ENCODE measurements at places on chromosomes 12 and 14.

DNA sequence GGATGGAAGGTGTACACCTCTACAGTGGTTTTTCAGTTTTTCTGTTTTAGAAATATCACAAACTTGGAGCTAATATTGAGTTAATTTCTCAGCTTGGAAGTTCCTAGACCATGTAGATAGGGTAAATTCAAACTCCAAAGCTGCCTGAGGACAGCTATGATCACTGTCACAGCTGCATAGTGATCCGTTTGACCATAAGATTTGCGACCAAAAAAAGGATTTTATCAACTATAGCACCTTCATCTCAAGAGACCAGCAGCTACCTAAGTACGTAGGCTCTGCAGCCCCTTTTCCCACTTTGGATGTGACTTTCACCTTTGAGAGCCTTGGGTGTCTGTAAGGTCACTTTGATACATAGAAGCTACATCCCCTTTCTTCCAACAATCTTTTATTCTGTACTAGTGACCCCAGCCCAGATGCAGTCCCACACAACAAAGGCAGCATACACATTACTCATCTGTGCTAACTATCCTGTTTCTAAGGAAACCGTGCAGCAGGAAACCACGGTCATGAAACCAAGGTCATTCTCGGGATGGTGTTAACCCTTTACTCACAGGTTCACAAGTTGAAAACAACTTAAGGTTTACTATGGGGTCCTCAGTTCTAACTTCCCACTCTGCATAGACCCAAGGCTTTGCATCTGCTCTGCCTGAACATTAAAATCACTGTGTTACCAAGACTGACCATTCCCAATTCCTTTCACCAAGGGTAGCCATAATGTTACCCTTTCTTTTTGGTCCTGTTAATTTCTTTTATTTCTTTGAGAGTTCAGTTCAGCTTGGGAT is 75.4 kb downstream of the IFT81 start:
- peak; percentile 65 for DNase-seq

DNA sequence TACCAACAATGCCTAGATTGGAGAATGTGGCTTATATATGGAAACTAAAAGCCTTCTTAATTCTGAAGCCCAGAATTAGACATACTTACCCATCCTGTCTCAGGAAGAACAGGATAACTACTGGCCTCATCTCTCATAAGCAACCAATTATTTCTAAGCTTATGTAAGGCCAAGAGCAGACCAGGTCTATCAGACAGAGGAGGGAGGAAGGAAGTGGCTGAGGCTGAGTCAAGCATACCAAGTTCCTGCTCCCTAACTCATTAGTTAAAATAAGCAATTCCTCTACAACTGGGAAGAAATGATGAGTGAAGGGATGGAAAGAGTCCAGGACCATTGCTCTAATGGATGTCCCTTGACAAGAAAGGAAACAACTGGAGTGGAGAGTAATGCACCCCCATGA is 27.0 kb upstream of the INSM2 start:
- DNase-seq = no peak

DNA sequence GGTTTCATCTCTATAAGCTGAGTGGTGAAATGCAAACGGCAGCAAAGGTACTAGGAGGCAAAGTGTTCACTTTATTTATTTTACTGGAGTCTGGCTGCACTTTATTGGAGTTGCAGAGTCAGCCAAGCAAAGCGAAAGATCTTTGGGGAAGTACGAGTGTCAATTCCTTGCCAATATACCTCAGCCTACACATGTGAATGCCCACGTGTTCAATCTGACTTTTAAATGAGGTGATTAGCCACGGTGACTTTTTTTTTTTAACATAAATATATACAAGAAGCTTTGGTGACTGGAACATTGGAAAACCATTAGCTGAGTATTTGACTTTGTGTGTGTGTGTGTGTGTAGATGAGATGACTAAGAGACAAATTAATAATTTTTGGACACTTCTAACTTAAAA is 178.8 kb downstream of the NTS start:
- no peak for DNase-seq

GRCh38 chr14:63857466-63858030 is 4.7 kb downstream of the SYNE2 start:
- no peak for DNase-seq

DNA sequence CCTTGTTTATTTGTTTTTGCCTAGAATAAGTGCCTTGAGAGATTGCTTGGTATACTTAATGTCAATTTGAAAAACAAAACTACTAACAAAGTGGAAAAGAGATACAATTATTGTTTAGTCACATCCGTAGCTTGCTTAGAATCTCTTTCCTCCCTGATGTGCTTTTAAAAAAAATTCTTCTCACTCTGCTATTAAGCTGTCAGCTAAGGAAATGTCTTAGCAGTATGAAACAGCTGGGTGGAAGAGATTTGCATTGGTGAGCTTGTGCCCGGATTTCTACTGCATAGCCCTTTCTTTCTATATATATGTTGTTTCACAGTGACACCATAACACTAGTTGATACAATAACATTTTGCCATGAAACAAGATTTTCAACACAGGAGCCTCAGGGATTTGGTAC is 229.4 kb upstream of the RGS6 start:
- DNase-seq = no peak

- DNase-seq = no peak
Measured at GRCh38 chr12:65666876-65667275, 157.4 kb upstream of the HMGA2 start.

DNA sequence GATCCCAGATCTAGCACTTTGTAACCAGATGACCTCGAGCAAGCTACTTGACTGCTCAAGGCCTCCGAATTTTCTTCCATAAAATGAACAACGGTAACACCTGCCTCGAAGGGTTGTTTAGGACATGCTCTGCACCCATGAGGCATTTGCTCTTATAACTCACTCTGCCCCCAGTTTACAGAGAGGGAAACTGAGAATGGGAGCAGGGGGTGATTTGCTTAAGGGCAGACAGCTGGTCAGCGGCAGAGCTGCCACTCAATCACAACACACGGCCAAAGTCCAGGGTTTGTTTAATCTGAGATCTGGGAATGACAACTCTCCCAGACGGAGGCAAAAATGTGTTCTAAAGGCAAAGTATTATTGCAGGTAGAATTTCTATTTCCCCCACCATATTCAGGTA is 156.3 kb downstream of the RIMBP2 start:
- DNase-seq = no peak

DNA sequence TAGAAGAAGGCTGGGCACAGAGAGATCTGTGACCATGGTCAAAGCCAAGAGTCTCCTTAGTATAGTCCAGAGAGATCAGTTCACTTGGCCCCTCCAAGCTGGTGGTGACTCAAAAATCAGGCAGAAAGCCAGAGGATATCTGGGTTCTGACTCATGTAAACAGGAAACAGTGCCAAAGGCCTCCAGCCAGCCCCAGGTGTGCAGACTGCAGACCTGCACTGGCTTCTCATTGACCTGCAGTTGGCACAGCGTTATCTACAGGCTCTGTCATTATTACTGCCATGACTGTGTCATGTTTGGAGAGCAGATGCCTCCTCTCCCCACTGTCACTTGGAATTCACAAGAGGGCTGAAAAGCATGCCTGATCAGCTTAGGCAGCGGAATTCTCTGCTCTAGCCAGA is 295.7 kb upstream of the PRKD1 start:
- no peak for DNase-seq

DNA sequence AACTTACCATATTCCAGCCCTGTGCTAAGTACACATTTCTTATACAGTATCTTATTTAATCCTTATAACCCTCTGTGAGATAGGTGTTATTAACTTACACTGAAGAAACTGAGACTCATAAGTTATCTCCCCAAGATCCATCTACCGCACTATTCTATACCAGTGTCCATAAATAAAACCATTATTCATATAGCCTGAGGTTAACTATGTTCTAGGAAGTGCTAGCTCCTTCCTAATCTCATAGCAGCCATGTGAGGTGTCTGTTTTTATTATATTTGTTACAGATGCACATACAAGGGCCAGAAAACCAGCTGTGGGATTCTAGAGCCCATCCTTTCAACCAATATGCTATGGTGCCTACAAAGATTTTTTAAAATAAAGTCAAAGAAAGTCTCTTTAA is 100.3 kb upstream of the RAP1B start:
- DNase-seq = no peak

- peak; percentile 83 for DNase-seq
Measured at GRCh38 chr12:89051065-89051677, 301.1 kb downstream of the DUSP6 start.

DNA sequence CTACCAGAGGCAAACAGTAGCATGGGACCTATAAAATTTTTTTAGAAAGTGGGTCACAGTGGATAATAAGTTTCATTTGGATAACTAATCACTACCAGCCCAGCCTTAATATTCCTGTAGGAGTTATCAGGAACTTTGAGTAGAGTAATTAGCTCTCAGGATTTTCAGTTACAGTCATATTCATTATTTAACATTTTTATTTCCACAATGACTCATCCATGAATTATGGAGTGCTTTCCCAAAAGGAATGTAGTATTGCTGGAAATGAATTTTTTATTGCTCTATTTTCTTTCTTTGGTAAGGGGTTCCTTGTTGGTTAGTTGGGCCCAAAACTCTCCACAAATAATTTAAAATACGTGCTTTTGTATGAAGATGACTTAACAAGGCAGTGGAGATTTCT is 53.7 kb downstream of the ERC1 start:
- DNase-seq = no peak

DNA sequence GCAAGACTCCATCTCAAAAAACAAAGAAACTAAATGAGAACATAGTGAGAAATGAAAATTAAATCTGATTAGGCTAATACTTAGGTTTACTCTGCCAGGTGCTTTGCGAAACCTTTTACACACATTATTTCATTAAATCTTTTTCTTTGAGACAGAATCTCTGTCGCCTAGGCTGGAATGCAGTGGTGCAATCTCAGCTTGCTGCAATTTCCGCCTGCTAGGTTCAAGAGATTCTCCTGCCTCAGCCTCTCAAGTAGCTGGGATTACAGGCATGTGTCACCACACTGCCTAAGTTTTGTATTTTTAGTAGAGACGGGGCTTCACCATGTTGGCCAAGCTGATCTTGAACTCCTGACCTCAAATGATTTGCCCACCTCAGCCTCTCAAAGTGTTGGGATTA is 21.9 kb upstream of the EEA1 start:
- DNase-seq = no peak

- DNase-seq = no peak
Measured at GRCh38 chr14:65258391-65258790, 154.1 kb upstream of the FUT8 start.

DNA sequence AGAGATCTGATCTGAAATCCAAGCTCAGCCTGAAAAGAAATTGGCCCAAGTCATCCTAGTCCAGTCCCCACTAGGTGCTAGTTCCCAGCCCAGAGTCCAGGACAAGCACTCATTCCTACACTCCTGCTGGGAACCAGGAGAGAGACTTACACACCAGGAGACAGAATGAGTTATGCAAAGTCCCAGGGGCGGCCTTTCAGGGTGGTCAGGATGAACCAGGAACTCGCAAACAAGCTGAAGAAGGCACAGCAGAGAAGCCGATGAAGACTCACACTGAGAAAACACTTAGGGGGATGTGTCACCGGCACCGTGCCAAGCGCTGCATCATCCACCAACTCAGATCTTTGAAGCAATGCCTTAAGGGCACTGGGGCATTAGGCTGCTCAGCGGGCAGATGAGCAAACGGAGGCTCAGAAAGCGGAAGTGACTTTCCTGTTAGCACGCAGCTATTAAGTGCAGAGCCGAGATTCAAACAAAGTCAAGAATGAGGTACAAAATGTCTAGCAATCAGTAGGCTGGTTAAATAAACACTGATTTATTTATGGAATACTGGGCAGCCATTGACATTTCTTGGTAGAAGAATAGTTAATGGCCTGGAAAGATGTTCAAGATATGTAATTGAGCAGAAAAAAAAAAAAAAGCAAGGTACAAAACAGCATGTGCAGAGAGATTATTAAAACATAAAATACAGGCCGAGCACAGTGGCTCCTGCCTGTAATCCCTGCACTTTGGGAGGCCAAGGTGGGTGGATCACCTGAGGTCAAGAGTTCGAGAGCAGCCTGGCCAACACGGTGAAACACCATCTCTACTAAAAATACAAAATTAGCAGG is 78.7 kb downstream of the LRRC74A start:
- DNase-seq = no peak

- DNase-seq = no peak
Measured at GRCh38 chr12:91985002-91985787, 160.5 kb downstream of the BTG1 start.

DNA sequence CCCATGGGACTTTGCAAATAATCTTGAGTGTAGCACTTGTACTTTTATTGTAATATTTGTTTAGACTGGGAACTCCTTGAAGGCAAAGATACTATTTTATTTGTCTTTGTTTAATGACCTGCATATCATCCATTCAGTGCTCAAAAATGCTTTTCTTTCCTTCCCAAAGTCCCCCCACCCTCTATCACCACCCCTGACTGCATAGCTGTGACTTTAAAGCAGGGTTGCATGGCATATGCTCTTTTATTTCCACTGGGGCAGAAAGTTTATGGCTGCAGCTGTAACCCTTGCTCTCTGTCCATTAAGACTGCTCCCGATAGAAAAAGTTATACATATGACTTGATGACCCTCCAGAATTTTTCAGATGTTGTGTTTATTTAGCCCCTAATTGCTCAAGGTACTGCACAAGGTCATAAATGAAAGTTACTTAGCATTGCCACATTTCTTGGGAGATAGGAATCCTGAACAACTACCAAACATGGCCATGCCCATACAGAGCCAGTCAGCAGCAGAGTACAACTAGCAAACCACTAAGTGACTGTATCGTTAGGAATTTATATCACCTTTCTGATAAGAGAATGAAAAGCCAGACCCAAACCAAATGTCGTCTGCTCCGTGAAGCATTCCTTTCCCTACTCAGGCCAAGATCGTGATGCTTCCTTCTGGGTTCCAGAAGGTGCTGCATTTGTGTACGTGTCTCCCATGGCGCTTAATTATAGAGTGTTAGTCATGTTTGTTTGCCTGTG is 114.3 kb downstream of the DIP2B start:
- DNase-seq = no peak

- DNase-seq = no peak
Measured at GRCh38 chr14:53845813-53846693, 110.6 kb downstream of the BMP4 start.

- no peak for DNase-seq
Measured at GRCh38 chr14:95998656-95999055, 40.5 kb upstream of the C14orf132 start.

- no peak for DNase-seq
Measured at GRCh38 chr12:53737093-53737808, 10.0 kb upstream of the CALCOCO1 start.

DNA sequence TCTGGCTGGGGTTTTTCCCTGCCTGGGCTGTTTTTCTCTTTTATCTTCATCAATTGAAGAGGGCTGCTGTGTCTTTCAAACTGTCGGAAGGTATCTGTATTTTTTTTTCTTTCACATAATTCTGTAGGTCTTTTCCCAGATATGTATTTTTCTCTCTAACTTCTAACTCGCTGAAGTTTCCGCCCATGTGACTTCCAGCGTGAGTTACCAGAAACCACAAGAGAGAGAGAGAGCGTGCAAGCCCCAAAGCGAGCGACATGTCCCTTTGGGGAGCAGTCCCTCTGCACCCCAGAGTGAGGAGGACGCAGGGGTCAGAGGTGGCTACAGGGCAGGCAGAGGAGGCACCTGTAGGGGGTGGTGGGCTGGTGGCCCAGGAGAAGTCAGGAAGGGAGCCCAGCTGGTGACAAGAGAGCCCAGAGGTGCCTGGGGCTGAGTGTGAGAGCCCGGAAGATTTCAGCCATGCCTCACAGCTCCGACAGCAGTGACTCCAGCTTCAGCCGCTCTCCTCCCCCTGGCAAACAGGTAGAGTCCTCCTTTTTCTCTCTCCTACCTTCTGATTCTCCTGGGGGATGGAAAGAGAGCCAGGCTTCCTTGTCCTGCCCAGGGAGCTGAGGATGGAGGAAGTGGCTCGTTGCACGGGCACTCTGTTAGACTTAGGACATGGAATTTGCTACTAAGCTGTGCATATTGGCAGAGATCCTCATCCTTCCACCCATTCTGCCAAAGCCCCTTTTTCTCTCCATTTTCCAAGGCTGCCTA is at the start of gene BATF:
BATF (plus strand) TSS at position 246 of the 759 bp plus-strand sequence; CDS start at position 460, 214 bp downstream.
- no peak for DNase-seq

Measured in GM23338 (cell line).